ENCODE measurements at places on chromosomes 6 and 20.

GRCh38 chr6:169959136-169960002 lies 207.9 kb downstream of the ERMARD start:
- DNase-seq: peak; percentile 32

- DNase-seq: no peak
Observed at GRCh38 chr20:6765469-6766058, 1.9 kb upstream of the BMP2 start.

GRCh38 chr6:118704915-118705314 lies 53.5 kb upstream of the CEP85L start:
- no peak for DNase-seq

- no peak for DNase-seq
Observed at GRCh38 chr20:50680105-50680960, 11.0 kb downstream of the RIPOR3 start.

DNA sequence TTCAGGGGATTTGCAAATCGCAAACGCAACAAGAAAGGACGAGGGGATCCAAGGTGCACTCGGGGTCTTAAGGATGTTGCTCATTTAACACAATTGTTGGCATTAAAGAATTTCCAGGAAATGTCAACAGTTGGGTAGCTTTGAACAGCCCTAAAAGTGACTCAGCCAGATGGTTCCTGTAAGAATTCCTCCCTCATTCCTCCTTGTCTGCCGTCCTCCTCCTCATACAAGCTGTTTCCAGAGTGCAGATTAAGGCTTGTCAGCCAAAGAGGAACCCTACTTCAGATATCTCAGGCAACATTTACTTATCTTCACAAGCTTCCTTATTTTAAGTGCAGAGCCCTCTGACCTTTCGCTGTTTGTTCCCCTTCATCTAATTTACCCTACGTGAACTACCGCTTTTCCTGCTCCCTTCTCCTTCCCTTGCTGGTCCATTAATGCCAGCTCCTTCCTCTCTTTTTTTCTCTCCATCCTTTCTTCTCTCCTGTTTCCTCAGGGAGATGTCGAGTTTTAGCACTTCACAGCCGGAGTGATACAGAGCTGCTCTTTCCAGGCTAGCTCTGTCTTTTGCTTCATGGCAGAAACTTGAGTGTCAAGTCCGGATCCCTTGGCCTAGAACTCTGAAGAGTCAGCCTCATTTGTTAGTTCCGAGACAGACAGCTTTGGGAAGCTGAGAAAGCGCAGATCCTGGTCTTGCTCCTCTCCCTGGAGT lies 26.1 kb upstream of the TBC1D7 start:
- DNase-seq: no peak

DNA sequence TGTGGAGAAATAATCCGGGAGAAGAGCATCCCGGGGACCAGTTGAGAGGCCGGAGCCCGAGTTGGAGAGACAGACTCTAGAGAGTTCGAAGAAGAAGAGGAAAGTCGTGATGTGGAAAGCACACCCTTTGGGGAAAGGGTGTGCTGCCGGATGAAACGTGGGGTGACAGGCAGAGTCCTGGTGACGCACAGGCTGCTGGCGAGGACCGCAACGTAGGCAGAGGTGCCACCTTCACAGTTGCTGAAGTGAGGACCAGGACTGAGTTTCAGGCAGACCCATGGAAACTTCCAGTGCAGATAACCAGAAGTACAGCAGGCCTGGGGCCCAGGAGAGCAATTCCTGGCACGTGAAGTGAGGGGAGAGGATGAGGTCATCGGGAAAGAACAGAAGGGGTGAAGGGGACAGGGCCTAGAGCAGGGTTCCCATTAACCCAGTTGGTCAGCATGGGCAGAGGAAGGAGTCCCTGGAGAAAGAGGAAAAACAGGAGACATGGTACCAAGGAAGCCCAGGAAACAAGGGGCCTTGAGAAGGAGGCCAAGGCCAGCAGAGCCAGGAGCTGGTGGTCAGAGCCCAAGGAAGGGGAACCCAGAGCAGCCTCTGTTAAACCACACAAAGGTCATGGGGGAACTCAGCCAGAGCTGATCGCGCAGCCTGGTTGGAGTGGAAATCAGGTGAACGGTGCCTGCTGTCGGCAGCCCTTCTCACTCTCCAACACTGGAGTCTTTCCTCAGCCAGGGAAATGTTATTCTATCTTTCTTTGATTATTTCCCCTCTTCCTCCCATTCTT lies 84.1 kb downstream of the PRND start:
- no peak for DNase-seq

GRCh38 chr6:108985301-108985700 lies 109.3 kb downstream of the SESN1 start:
- DNase-seq: no peak

- DNase-seq: no peak
Observed at GRCh38 chr6:142848156-142848555, 96.8 kb downstream of the HIVEP2 start.

- no peak for DNase-seq
Observed at GRCh38 chr6:33061987-33062386, 11.5 kb downstream of the HLA-DPA1 start.

GRCh38 chr6:116528780-116529179 lies 16.7 kb downstream of the TRAPPC3L start:
- DNase-seq: no peak

DNA sequence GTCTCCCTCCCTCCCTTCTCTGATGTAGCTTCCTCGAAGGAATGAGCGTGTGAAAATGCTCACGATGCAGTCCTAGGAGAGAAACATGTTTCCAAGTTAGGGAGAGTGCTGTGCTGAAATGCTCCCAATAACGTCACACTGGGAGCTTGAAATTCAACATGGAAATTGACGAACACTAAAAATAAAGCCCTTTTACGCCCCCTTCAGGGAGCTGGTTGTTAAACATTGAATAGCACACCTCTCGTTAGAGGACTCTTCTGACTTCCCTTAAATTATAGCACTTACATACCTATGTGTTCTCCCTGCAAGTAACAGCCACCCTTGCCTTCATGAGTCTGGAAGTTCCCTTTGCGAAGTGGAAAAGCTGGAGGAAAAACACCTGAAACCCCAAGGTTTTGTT lies 88.6 kb downstream of the BFSP1 start:
- DNase-seq: no peak

DNA sequence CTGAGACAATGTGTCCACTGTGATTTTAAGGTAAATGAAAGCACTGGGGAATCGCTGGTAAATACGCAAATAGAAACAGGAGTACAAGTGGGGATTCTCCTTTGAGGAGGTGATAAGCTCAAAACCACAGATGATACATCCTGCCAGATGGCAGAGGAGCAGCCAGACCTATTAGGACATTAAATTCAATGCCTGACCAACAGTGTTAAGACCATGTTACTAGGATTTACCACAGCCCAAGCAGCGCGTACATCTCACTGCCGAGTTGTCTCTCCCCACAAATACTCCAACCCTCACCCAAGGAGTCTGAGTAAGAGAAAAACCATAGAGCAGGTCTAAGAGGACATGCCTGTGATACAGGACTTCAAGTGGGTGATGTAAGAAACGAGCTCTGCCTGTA lies 68.9 kb upstream of the TULP1 start:
- no peak for DNase-seq

DNA sequence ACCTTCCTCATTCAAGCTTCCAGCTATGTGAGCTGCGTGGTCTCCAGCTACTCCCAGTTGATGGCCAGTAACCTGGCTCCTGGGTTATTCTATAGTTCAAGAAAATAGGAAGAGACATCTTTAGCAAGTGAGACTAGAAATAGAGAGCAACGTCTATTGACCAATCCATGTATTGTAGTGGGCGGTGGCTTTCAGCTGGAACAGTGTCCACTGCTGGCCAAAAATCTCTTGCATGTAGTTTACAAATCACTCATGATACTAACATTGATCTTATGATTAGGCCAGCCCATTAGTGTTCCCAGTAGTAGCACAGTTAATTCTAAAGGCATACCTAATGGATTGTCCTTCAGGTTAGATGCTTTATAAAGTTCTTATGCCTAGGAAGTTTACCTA lies 58.9 kb upstream of the SCP2D1 start:
- DNase-seq: no peak
